ENCODE measurements at places on chromosomes 2 and 18. TPM values are rescaled to one million over a fixed set of nuclear protein-coding genes. Genes with fewer than 3 reads are reported as not detected.
A peak's percentile ranks its signal among the peaks of the same experiment; 100 is the strongest.

GRCh38 chr2:234989183-234989701 lies 37.4 kb downstream of the SH3BP4 start:
- H3K27ac ChIP-seq: no peak overlapping the region
- no peak for DNase-seq
- no peaks in the 10 kb centered on the region for H3K4me1 ChIP-seq
- H3K4me3 ChIP-seq: no peak overlapping the region
- peaks cover 2% of the 10 kb centered on the region for H3K27me3 ChIP-seq

DNA sequence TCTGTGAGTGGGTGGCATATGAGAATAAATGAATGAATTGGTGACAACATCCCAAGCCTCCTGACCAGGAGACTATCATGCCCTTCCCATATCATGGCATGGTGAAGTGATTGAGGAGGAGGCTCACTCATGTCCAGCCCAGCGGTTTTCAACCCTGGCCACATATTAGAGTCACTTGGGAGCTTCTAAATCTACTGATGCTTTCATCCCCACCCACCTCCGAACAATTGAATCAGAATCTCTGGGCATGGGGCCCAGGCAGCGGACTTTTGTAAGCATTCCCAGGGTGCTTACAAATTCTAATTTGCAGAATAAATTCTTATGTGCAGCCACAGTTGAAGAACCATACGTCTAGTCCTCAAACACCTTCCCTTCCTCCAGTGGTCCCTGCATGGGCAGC lies 81.7 kb upstream of the SEC11C start:
- H3K4me3 ChIP-seq: no peak overlapping the region
- DNase-seq: no peak
- H3K27me3 ChIP-seq: peaks cover 9% of the 10 kb centered on the region
- no peak overlapping the region for H3K27ac ChIP-seq
- H3K4me1 ChIP-seq: no peaks in the 10 kb centered on the region
- no peaks in the 10 kb centered on the region for H3K36me3 ChIP-seq

IL36G gene
- total RNA-seq: not detected

ABCG5 gene
- not detected for total RNA-seq

GRCh38 chr2:30694286-30695055 lies 112.8 kb downstream of the CAPN13 start:
- H3K4me3 ChIP-seq: no peak overlapping the region
- no peaks in the 10 kb centered on the region for H3K27me3 ChIP-seq
- DNase-seq: no peak

DNA sequence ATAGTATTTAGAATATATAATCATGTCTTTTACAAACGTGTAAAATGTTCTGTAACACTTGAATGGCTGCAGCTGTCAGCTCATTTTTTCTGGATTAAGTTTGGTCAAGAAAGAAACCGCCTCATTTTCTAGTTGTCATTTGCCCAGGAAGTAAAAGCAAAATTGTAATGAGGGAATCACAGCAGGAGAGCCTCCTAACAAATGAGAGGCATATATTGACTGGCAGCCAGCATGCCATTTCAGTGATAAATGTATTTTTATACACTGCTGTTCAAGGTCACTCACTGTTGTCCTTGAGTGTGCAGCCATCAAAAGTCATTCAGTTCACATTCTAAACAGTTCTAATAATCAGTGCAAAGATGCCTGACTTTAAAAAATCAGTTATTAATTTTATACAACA lies 144.3 kb upstream of the BOD1L2 start:
- no peak overlapping the region for H3K27ac ChIP-seq
- DNase-seq: no peak
- H3K27me3 ChIP-seq: no peaks in the 10 kb centered on the region
- H3K36me3 ChIP-seq: no peaks in the 10 kb centered on the region

- H3K27ac ChIP-seq: no peak overlapping the region
- no peak for DNase-seq
- no peaks in the 10 kb centered on the region for H3K36me3 ChIP-seq
- H3K4me1 ChIP-seq: no peaks in the 10 kb centered on the region
Observed at GRCh38 chr2:39145906-39146421, 25.1 kb upstream of the SOS1 start.

TUBA3E gene
- not detected for total RNA-seq

- peaks cover 32% of the 10 kb centered on the region for H3K27me3 ChIP-seq
- peaks cover 7% of the 10 kb centered on the region for H3K4me1 ChIP-seq
- DNase-seq: no peak
Observed at GRCh38 chr2:118880501-118880900, 33.1 kb upstream of the EN1 start.

DNA sequence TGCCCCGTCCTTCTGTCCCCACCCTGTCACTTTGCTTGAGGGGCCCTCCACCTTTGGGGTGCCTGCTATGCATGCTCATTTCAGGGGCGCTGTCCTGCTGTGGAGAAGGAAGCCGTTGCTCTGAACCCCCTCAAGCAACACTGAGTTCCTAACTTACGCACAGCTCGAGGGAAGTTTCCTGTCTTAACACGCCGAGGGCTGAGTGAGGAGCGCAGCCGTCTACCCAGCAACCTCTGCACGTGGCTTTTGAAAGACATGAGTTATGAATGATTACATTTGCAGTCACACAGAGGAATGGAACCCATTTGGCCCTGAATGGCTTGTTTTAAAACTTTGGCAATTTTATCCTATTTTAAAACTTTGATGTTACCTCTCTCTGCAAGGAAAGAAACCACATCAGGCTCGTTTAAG lies 14.0 kb downstream of the RAMP1 start:
- DNase-seq: peak; percentile 63
- no peak overlapping the region for H3K27ac ChIP-seq
- H3K4me1 ChIP-seq: peaks cover 23% of the 10 kb centered on the region
- no peaks in the 10 kb centered on the region for H3K36me3 ChIP-seq
- peaks cover 6% of the 10 kb centered on the region for H3K27me3 ChIP-seq

DNA sequence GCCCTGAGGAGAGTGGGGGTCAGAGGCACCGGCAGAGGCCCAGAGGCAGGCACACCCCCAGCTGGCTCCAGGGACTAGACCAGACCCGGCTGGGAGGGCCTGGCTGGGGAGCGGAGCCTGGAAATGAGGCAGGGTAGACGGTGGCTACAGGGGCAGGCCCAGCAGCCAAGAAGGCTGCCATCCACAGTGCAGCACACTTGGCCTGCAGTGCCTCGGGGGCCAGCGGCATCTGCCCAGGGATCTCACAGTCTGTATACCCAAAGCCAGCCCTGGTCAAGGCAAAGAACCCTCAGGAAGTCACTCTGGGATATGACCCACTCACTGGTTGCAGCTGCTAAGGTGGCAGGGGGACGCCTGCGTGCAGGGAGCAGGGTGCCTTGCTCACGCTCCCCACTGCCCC lies 17.8 kb downstream of the PER2 start:
- peaks cover 21% of the 10 kb centered on the region for H3K36me3 ChIP-seq
- H3K27me3 ChIP-seq: no peaks in the 10 kb centered on the region
- no peaks in the 10 kb centered on the region for H3K4me1 ChIP-seq
- no peak for DNase-seq

KRTCAP3 gene
- total RNA-seq: 5.0 TPM

ANO7 gene
- 0.57 TPM for total RNA-seq

GRCh38 chr18:56299740-56300139 lies 338.7 kb downstream of the TXNL1 start:
- no peaks in the 10 kb centered on the region for H3K27me3 ChIP-seq
- H3K4me1 ChIP-seq: peaks cover under 1% of the 10 kb centered on the region
- no peaks in the 10 kb centered on the region for H3K36me3 ChIP-seq
- H3K4me3 ChIP-seq: no peak overlapping the region

DNA sequence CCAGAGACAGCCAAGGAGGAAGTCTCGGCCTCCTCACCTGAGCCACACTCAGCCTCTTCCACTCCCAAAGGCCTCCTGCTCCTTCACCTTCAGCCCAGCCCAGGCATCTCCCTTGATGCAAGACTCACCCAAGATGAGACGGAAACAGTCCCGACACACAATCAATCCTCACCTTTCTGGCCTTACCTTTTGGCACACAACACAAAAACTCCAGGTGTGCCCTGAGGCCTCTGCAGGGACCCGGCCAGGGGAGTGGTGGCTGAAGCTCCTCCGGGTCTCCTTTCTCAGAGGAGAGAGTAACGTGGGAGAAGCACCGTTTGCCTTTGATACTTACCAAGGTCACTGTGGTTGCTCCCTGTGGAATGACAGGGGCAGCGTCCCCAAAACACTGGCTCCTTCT lies 23.8 kb upstream of the EFHD1 start:
- no peak overlapping the region for H3K4me3 ChIP-seq
- no peak overlapping the region for H3K27ac ChIP-seq
- H3K27me3 ChIP-seq: no peaks in the 10 kb centered on the region
- peaks cover 3% of the 10 kb centered on the region for H3K4me1 ChIP-seq
- DNase-seq: no peak

SKA1 gene
- total RNA-seq: 36.3 TPM

MYOM1 gene
- total RNA-seq: 0.40 TPM

DNA sequence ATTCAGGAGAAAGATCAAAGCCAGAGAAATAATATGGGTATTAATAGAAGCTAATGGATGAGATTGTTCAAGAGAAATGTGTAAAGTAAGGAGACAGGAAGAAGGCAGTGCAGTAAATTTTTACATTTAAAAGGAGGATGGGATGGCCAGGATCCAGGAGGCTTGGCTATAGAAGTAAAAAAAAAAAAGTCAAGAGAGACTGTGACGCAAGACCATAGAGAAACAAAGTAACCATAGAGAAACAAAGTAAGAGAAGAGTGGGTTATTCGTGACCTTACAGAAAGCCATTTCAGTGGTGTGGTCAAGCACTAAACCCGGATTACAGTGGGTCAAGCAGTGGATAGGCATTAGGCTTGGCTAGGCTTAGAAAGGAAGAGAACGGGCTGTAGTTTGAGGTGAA lies 10.5 kb upstream of the FAM171B start:
- no peak for DNase-seq
- peaks cover 6% of the 10 kb centered on the region for H3K36me3 ChIP-seq
- H3K27ac ChIP-seq: no peak overlapping the region
- H3K4me3 ChIP-seq: no peak overlapping the region
- H3K27me3 ChIP-seq: peaks cover 10% of the 10 kb centered on the region

- no peak for DNase-seq
- no peak overlapping the region for H3K4me3 ChIP-seq
- H3K36me3 ChIP-seq: no peaks in the 10 kb centered on the region
- no peak overlapping the region for H3K27ac ChIP-seq
- no peaks in the 10 kb centered on the region for H3K4me1 ChIP-seq
Observed at GRCh38 chr2:45909677-45910191, 258.3 kb downstream of the PRKCE start.

FBXO41 gene
- total RNA-seq: 11.8 TPM

GPR75 gene
- total RNA-seq: 0.10 TPM

POTEC gene
- total RNA-seq: not detected

DOK6 gene
- not detected for total RNA-seq

DNA sequence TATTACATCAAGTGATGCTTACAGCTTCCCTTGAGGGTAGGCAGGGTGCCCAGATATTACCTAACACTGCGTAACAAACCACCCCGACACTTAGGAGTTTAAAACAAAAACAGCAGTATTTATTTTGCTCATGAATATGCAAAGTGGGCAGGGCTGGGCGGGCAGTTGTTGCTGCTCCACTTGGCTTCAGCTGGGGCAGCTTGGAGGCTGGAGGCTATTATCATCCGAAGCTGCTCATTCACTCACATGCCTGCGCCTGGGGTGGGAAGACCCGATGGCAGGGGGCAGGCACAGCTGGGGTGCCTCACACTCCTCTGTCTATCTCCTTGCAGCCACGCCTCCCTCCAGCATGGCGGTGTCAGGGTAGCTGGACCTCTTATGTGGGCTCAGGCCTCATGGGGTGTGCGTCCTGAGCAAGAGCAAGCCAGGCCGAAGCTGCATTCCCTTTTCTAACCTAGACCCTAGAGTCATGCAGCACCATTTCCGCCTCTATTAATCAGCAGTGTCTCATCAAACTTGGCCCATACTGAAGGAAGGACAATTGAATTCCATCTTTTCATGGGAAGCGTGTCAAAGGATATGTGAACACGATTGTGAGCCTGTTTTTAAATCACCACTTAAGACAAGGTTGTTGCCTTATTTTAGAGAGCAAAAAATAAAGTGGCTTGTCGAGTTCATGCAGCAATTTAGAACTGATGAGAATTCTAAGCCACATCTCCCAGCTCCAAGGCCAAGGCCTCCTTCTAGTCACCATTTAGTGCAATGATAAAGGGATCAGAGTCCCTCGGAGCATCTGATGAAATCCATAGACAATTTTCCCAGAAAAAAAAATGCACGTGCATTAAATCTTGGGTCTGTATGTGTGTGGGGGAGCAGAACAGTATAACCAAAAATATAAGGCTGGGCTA lies 54.9 kb downstream of the SDC1 start:
- no peak overlapping the region for H3K4me3 ChIP-seq
- H3K27me3 ChIP-seq: no peaks in the 10 kb centered on the region
- H3K36me3 ChIP-seq: no peaks in the 10 kb centered on the region
- no peak overlapping the region for H3K27ac ChIP-seq
- H3K4me1 ChIP-seq: no peaks in the 10 kb centered on the region

GRCh38 chr2:206219957-206220356 lies 54.5 kb upstream of the ZDBF2 start:
- DNase-seq: no peak
- no peak overlapping the region for H3K27ac ChIP-seq
- peaks cover 30% of the 10 kb centered on the region for H3K27me3 ChIP-seq
- no peaks in the 10 kb centered on the region for H3K4me1 ChIP-seq

SATB2 gene
- 0.44 TPM for total RNA-seq

GMPPA gene
- 25.2 TPM for total RNA-seq

STPG4 gene
- 0.27 TPM for total RNA-seq

DNA sequence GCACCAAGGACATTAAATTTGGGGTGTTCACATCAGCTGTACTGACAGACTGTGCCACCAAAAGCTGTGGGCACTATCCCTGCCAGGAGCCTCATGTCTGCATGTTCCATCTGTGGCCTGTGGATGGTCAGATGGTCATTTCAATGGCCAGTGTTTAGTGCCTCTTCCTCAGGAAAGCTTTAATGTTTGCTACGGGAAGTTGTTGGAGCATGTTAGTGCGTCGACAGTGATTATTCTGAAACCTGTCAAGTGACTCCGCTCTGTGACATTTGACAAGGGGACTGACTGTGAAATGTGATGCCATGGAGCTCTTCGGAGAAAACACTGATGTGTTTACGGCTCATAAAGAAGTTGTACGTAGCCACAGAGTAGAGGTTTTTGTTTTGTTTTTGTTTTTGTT lies 18.7 kb upstream of the RGPD4 start:
- H3K27me3 ChIP-seq: no peaks in the 10 kb centered on the region
- no peaks in the 10 kb centered on the region for H3K4me1 ChIP-seq
- H3K4me3 ChIP-seq: no peak overlapping the region
- DNase-seq: no peak

GRCh38 chr2:181464966-181465365 lies 7.8 kb downstream of the ITGA4 start:
- DNase-seq: no peak
- H3K27ac ChIP-seq: peak overlapping the region; percentile 71
- peaks cover 72% of the 10 kb centered on the region for H3K4me1 ChIP-seq
- H3K36me3 ChIP-seq: peaks cover 15% of the 10 kb centered on the region
- no peaks in the 10 kb centered on the region for H3K27me3 ChIP-seq

- no peak overlapping the region for H3K4me3 ChIP-seq
- H3K36me3 ChIP-seq: no peaks in the 10 kb centered on the region
- DNase-seq: peak; percentile 14
- no peak overlapping the region for H3K27ac ChIP-seq
- H3K27me3 ChIP-seq: no peaks in the 10 kb centered on the region
- H3K4me1 ChIP-seq: no peaks in the 10 kb centered on the region
Observed at GRCh38 chr2:224369028-224369632, 32.8 kb downstream of the FAM124B start.

- H3K4me3 ChIP-seq: no peak overlapping the region
- H3K27ac ChIP-seq: no peak overlapping the region
- no peaks in the 10 kb centered on the region for H3K36me3 ChIP-seq
Observed at GRCh38 chr2:199770716-199771115, 80.3 kb downstream of the FTCDNL1 start.

PDK1 gene
- total RNA-seq: 31.9 TPM

All from activated naive CD4-positive, alpha-beta T cell treated with anti-CD3 and anti-CD28 coated beads for 36 hours (primary cell).